ENCODE measurements at places on chromosomes 13 and 19.

DNA sequence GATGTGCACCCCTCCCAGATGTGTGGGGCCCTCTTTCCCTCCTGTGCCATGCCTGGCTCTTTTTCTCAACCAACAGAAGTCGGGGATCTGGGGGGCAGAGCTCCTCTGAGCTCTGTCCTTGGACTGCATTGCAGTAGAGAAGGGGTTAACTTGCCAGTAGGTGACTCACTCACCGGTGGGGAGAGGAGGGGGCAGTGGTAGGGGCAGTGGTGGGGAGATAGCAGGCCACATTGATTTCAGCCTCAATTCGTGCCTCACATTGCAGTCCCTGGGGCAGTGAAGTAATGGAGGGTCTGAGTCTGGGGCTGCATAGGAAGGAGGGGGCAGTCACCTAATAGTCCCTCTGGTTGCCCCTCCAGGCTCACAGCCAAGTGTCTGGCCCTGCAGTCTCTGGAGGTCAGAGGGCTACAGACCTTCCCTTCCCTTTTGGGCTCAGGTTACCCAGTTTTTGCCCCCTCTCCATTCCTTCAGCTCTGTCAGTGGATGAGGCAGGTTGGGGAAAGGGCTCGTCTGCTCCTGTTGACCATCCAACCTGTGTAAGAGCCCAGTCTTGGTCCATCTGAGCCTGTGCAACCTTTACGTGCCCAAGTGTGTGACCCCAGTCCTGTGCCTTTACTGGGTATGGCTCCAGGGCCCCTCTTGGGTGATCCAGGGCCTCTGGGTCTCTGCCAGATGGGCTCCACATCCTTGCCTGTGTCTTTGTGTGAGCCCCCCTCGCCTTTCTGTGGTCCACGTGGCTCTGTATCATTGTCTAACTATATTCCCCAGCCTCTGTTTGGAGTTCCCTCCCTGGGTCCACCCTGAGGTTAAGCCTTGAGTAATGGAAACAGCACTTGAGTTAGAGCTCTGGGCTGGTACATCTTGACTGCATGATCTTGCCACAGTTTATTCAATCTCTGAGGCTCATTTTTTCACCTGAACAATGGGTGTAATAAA lies 13.0 kb downstream of the CIC start:
- no peak for DNase-seq

DNA sequence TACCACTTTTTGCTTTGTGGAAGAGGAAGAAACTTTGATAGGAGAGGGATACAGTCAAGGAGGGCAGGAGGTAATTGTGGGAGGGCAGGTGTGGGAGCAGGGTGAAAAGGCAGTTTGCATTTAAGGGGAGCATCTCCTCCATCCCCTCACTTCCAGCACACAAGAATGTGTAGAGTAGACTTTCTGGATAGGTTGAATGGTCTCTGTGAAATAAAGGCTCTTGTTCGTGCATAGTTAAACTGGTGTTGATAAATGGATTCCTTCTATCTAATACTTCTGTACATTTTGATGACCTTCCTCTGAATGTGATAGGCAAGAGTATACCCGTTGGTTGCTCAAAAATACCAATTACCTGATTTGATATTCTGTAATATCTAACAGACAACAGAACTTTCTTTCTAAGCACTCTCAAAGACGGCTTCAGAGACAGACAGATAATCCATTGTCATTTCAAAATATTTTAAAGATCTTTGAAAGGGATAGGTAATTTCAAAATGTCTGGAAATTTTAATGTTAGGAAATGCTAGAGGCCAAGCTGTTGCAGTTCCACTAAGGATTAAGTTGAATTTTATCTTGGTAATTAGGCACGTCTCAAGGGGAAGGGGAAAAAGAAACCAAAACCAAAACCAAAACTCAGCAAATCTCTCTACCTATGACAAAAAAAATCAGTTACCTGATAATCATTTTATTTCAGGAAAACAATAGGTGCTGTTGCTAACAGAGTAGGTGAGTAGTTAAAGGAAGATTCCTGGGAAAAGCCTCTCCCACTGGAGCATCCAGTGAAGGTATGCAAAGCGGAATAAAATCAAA lies 302.6 kb downstream of the COG6 start:
- DNase-seq, result no peak

DNA sequence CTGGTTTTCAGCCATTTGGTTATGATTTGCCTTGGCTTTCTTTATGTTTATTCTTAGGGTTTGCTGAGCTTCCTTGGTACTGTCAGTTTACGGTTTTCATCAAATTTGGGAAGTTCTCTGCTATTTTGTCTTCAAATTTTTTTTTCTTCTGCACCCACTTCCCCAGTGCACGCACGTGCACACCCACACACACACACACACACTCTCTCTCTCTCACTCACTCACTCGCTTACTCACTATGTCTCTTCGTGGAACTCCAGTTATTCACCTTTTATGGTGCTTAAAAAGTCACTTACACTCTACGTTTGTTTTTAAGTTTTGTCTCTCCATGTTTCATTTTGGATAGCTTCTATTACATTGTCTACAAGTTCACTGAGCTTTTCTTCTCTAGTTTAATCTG lies 7.1 kb downstream of the AKAP11 start:
- no peak for DNase-seq

DNA sequence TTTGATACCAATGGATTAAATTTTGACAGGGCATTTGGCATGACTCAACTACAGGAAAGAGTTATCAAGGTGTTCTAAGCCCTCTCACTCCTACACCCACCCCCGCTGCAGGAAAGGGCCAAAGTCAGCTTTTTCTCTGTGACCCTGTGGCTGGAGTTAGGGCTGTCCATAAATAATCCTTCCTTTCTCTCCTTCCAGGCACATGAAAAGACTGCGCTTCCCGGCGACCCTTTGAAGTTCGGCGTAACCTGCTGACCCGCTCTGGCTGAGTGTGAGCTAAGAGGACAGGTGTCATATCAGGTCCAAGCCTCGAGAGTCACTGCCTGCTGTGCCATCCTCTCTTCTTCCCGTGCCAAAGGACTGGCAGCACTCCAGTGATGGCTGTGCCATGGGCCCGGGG lies 25.6 kb downstream of the ZNF114 start:
- DNase-seq, result no peak

DNA sequence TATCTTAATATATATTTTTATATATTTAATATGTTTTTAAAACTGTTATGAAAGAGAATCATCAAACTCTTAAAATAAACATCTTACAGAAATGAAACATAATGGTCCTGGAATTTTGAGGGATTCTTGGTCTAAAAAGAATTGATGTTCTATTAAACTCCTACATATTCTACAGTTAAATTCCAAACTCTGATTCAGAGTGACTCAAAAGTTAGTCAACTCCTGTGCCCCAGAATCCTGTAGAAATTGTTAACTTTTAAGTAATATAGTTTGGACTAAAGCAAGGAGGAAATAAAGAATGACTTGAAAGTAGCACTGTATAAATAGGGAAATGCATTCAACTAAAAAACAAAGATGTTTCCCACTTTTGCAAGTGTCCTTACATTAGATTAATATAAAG lies 47.7 kb downstream of the FNDC3A start:
- no peak for DNase-seq

DNA sequence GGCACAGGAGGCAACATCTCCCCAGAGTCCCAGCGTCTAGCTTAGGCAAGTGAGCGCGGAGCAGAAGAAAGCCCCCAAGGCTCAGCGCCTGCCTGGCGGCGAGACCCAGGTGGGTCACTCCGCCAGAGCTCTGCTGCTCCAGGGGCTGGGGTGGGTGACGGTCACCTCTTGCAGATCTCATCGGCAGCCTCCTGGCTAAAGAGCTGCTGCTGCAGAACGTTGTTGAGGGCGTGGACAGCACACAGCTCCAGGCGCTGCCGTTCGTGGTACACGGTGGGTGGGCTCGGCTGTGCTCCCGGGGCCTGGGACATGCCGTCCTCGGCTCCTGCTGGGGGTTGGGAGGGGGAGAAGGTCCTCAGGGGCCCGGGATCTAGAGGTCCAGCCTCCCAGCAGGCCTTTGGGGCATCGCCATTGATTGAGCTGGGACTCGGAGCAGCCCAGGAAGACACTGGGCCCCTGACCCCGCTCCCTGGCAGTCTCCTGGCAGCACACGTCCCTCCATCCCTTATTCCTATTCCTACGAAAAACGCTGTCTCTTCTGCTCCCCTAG lies 795 bp downstream of the JOSD2 start:
- DNase-seq, result no peak
